ENCODE measurements at places on chromosomes 2 and 18. TPM values are rescaled to one million over a fixed set of nuclear protein-coding genes. Genes with fewer than 3 reads are reported as not detected.

SULT1C4 gene
- not detected for total RNA-seq

ORC2 gene
- 17.9 TPM for total RNA-seq

OSBPL6 gene
- total RNA-seq = 5.7 TPM

SGPP2 gene
- not detected for total RNA-seq

SDC1 gene
- 31.4 TPM for total RNA-seq

SERPINB7 gene
- total RNA-seq = 2.8 TPM

UCN gene
- total RNA-seq = 6.6 TPM

MRPL33 gene
- total RNA-seq = 186 TPM

KIF1A gene
- total RNA-seq = 5.6 TPM

EN1 gene
- total RNA-seq = 2.2 TPM

BMP10 gene
- not detected for total RNA-seq

EFR3B gene
- total RNA-seq = 0.45 TPM

KIAA2012 gene
- 0.08 TPM for total RNA-seq

IL36A gene
- total RNA-seq = not detected

SERPINB3 gene
- total RNA-seq = not detected

SLC4A3 gene
- total RNA-seq = 6.8 TPM

REG1A gene
- not detected for total RNA-seq

DSG3 gene
- not detected for total RNA-seq

STPG4 gene
- total RNA-seq = 0.15 TPM

GAREM2 gene
- total RNA-seq = 2.4 TPM

KHK gene
- total RNA-seq = 6.0 TPM

LBH gene
- total RNA-seq = 1.8 TPM

LIPG gene
- total RNA-seq = 0.72 TPM

TXNDC2 gene
- 0.08 TPM for total RNA-seq

PARD6G gene
- 3.1 TPM for total RNA-seq

IL36B gene
- not detected for total RNA-seq
